Muscle of arm (tissue), 14 donors: ENCODE measurements at places on chromosomes 2 and 18.

GRCh38 chr2:177872286-177872685, 200.3 kb downstream of the PDE11A start:
- DNase-seq, result no peak

- no peak for DNase-seq
Observed at GRCh38 chr2:123157016-123157415, 868.1 kb upstream of the CNTNAP5 start.

GRCh38 chr2:170929686-170930050, 615 bp downstream of the GORASP2 start:
- DNase-seq, result peak; percentile 46

DNA sequence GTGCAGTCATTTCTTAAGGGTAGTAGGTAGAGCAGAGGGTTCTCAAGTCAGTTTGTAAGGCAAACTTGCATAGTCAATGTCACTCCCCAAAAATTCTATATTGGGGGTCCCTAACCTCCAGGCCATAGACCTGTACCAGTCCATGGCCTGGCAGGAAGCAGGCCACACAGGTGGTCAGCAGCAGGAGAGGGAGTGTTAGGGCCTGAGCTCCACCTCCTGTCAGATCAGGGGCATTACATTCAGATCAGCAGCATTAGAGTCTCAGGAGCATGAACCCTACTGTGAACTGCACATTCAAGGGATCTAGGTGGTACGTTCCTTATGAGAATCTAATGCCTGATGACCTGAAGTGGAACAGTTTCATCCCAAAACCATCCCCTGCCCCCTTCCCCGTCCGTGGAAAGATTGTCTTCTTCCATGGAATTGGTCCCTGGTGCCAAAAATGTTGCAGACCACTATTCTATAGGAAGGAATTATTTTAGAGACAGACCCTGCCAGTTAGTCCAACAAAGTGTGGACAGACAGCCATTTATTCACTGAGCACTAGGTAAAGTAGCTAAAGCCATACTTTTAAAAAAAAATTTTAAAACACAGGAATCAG, 6.7 kb downstream of the COA5 start:
- DNase-seq, result no peak

GRCh38 chr2:192286093-192286701, 91.5 kb upstream of the TMEFF2 start:
- no peak for DNase-seq

GRCh38 chr2:101199251-101199791, 48.1 kb upstream of the TBC1D8 start:
- no peak for DNase-seq

GRCh38 chr18:22186484-22186971, 17.1 kb downstream of the GATA6 start:
- DNase-seq, result no peak

GRCh38 chr2:44672431-44672830, 269.1 kb upstream of the SIX3 start:
- DNase-seq, result no peak

DNA sequence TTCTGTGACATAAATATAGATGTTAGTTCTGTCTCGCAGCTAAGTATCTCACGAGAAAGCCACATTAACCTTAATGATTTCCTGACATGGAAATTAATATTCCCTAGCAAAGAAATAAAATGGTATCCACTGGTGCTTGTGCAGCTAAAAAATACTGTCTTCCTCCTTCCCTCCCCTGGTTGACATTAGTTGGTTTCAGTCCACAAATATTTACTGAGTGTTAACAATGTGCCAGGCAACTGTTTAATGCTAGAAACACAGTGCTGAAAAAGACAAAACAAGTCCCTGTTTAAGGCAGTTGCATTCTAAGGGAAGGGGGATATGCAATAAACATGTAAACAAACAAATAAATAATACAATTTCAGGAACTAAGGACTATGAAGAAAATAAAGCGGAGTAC, 44.2 kb upstream of the VPS54 start:
- no peak for DNase-seq

GRCh38 chr2:54099829-54100585, 15.4 kb upstream of the ACYP2 start:
- DNase-seq, result no peak

- no peak for DNase-seq
Observed at GRCh38 chr2:210309548-210310233, 5.3 kb downstream of the MYL1 start.

- no peak for DNase-seq
Observed at GRCh38 chr2:132896073-132896472, 226.1 kb upstream of the LYPD1 start.

GRCh38 chr2:38735999-38736320, 15.2 kb downstream of the SRSF7 start:
- no peak for DNase-seq

- DNase-seq, result no peak
Observed at GRCh38 chr2:206267567-206267966, 6.9 kb upstream of the ZDBF2 start.

DNA sequence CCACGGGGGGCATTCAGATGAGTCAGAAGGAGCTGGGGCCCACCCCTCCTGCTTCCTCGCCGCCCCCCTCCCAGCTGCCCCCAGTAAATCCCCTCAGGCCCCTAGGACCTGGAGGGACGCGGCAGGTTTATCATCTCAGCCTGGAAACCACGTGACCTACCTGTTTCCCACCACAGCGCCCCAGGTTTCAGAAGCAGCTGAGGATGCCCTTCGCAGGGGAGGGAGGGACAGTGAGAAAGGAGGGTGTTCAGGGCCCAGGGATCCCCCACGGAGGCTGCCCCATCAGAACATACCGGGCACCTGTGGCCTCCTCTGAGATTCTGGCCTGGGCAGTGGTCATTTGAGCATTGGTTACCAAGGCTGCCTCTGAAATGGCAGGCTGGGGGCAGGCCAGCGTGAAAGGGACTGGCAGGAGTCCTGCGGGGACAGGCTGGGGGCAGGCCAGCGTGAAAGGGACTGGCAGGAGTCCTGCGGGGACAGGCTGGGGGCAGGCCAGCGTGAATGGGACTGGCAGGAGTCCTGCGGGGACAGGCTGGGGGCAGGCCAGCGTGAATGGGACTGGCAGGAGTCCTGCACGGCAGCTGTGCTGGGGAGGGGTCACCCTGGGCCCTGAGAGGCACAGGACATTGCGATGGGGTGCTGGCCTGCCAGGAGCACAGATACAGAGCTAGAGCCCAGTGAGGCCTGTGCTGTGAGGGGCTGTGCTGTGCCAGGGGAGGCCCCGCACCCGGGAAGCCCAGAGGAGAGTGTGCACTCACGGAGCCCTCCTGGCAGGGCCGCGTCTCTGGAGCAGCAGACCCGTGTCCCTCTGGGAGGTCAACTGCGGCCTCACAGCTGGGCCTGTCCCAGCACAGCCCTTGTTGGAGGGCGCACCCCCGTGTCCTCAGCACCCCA, 1.6 kb downstream of the NEU4 start:
- no peak for DNase-seq

GRCh38 chr2:26128176-26128575, 44.7 kb upstream of the GAREM2 start:
- no peak for DNase-seq

DNA sequence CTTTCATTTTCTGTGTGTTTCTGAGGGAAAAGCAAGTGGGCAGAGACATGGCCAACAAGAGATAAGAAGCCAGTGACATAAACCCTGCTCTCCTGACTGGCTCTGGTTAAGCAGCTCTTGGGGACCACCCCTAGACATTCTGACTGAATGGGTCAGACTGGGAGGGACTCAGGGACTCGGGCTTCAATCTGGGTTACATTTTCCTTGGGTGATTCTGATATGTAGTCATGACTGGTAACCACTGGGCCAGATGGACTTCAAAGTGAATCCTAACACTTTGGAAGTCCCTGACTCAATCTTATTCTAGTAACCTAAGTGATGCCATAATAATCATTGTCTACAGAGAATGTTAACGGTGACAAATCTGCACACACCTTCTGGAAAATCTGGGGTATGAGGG, 397.8 kb downstream of the NBAS start:
- DNase-seq, result no peak

DNA sequence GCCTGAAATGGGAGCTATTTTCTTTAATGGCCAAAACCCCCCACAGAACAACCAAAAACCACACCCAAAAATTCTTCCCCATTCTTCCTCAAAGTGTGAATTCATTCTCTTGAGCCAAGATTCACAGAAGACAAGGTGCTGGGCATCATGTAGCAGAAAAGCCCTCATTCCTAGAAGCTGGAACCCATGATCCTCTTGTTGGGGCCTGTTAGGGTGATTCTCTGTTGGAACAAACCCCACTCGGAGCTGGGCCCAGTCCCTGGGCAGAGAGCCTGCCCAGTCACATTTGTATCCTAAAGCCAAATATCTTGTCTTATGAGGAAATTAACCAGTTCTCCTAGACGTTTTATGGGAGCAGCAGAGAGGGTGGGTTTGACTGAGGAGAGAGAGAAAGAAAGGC, 22.8 kb upstream of the VPS4B start:
- DNase-seq, result peak; percentile 27

DNA sequence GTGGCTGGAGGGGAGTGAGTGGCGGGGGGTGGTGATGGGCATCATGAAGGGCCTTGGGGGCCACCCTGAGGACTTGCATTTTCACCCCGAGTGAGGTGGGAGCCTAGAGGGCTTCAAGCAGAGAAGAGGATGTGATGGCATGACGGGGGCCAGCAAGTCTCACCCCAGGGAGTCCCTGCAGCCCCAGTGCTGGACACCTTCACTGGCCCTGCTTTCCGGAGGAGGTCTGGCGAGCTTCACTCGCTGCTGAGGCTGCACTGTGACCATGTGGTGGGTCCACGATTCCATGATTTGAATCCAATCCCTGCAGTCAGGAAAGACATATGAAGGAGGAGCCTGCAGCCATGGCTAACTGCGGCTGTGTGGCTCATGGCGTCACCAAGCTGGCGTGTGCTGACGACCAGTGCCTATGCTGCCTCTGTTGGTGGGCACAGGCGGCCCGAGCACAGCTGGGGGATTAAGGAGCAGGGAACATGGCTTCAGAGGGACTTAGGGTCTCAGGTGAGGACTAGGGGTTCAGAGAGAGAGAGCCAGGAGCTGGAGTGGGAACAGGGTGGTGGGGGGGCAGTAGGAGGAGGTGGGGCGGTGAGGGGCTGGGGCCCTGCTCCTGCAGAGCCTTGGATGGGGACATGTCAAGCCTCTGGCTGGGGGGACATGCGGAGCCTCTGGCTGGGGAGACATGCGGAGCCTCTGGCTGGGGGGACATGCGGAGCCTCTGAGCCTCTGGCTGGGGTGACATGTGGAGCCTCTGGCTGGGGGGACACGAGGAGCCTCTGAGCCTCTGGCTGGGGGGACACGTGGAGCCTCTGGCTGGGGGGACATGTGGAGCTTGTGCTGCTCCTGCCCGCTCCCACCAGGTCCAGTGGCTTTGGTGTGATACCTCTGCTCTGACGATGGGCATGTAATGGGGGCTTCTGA, 3.6 kb downstream of the ZAP70 start:
- DNase-seq, result no peak

- DNase-seq, result no peak
Observed at GRCh38 chr2:118321432-118322105, 233.3 kb downstream of the INSIG2 start.

- DNase-seq, result no peak
Observed at GRCh38 chr2:170568511-170568910, 146.6 kb upstream of the SP5 start.

DNA sequence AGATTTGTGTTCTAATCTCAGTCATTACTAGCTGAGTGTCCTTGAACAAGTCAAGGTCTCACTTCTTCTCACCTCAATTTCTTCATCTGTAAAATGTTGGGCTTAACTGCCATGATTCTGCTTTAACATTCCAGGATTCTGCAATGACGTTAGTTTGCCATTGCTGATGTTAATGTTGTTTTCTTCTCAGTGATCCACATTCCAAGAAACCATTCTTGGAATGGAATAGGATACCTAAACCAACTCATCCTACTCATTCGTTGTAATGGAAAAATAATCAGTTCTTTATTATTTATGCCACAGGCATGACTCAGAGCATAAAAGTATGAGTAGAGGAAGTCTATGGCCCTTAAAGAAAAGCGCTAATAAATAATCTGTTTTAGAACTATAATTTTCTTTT, 140.2 kb upstream of the ETAA1 start:
- DNase-seq, result no peak

- DNase-seq, result no peak
Observed at GRCh38 chr2:20061476-20061875, 10.0 kb upstream of the LAPTM4A start.

GRCh38 chr2:55840460-55840859, 83.1 kb downstream of the EFEMP1 start:
- DNase-seq, result no peak

GRCh38 chr18:50558157-50558556, 1.7 kb upstream of the MAPK4 start:
- no peak for DNase-seq

DNA sequence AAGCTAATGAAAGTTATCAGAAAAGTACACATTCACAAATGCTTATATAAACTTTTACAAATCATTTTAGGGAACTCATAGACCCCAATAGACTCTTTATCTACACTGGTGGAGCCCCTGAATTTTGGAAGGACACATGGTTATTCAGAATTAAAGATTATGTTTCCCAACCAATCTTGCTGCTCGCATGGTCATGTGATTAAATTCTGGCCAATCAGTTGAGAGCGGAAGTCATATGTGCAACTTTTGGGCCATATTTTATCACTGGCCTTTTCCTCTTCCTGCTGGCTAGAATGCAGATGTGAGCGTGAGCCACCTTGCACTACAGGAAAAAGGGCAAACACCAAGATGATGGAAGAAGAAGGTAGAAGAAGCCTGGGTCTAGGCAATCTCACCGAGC, 19.8 kb downstream of the THOC1 start:
- DNase-seq, result no peak
